ENCODE measurements at places on chromosomes 1 and 21.

DNA sequence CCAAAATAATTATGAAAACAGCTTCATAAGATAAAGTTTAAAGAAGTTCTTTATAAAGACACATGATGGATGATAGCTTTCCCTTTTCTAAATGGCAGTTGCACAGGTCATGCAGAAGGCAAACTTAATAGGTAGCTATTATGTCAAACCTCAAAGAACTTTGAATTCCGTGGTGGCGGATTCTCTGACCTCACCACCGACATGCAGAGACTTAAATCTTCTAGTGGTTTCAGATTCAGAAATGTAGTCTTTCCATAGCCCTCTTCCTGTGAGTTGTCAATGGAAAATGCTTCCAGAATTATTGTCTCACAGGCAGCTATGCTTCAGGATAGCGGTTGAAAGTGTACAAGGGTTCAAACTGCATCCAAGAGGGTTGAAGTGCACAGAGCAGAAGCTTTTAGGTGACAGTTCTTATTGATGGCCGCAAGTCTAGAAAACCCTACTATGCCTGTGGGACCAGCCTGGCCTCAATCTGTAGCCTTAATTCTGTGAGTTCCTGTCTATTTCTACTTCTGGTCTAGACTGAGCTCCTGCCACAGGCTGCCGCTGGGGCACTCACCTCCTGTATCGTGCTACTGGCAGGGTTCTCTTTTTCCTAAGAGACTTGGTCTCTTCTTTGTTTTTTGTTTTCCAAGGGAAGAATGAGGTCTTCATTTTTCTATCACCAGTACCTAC, 117.0 kb upstream of the ERRFI1 start:
- DNase-seq, result no peak

GRCh38 chr1:66313429-66313828, 220.5 kb upstream of the SGIP1 start:
- DNase-seq, result no peak

DNA sequence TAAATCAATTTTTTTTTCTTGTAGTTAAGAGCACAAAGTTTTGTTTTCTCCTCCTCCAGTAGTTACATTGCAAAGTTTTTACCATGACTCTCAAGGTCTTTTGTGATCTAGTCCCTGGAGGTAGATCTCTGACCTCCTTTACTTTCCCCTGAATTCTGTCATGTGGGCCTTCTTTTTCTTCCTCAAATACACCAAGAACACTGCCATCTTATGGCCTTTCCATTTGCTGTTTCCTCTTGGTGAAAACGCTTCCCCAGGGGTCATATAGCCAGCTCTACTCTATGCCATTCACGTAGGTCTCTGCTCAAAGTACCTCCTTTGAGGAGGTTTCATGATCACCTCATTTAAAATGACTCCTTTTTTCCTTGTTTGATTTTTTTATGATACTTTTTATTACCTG, 2.7 kb downstream of the DDX20 start:
- no peak for DNase-seq

DNA sequence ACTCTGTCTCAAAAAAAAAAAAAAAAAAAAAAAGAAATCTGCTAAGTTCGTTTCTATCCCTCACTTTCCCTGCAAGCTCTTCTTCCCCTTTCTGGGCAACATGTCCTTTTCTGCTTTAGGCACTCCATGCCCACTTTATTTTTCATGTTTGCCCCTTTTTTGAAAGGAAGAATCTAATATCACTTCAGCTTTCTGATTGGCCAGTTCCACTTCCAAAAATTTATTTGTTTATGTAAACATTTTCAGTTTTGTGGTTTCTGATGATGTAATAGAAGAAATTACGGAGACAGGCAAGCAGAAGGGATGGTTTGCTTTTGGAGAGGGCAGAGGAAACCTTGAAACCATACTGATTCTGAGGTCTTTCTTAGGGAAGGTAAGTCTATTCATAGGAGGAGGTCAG, 15.1 kb downstream of the IFNAR1 start:
- DNase-seq, result no peak
